ENCODE measurements at places on chromosomes 3 and 15.

DNA sequence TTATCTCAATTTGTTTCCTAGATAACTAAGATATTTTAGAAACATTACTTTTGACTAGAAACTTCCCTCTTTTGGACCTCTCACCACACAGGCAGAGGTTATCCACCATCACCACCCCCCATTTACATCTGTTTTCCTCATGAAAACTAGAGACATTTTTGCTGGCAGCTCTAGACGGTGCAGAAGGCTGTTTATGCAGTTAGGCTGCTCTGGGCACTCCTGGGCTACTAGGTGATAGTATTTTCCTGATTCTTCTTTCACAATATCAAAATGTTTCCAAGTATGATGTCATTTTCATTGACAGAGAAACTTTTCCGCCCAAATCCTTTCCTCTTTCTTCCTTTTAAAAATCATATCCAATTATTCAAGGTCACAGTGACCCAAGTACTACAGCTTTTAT is 67.1 kb downstream of the PLOD2 start:
- DNase-seq = no peak

- peak; percentile 25 for DNase-seq
Observed at GRCh38 chr15:90143166-90143655, 40.9 kb upstream of the IDH2 start.

GRCh38 chr15:42344763-42345162 is 14.5 kb upstream of the CAPN3 start:
- DNase-seq = no peak

DNA sequence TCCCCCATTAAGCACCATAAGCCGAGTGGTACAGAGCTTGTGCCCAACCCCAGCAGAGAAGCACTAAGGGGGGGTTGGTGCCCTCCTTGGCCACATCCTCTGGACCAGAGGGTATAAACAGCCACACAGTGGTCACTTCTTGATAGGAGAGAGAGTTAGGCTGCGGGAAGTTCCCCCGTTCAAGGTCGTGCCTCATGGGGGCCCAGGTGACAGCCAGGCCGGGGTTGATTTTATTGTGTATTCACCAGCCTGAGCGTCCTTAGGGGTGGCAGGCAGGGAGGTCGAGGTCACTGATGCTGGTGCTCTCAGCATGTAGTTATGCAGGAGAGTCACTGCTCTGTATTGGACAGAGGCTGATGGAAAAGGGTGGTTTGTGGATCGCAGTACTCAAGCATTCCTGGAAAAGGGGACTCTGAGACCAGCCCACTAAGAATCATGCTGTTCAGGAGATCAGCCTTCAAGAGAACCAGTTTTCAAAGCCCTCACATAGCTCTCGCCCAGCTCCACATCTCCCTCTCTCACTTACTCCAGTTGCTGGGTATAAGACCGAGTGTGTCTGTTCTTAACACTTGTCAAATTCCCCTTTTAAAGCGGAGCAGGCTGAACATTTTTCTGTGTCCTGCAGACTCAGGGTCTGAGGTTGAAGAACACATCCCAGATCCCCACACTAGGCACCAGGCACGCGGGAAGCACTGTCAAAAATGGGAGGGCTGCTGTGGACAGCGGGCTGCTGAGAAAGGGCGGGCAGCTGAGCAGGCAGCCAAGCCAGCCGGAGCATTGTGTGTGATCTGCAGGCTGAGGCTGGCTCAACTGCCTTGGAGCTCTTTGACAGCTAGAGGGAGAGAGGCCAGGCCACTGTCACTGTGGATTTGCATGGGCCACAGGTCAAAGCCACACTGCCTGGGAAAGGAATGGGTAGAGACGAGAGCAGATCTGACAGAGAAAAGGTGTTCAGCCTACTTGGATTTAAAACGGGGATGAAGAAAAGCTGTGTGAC is 279.3 kb upstream of the LRRFIP2 start:
- DNase-seq = no peak

- DNase-seq = no peak
Observed at GRCh38 chr15:37112971-37113670, 12.8 kb upstream of the MEIS2 start.

GRCh38 chr15:61777689-61778088 is 282.6 kb downstream of the VPS13C start:
- DNase-seq = no peak

DNA sequence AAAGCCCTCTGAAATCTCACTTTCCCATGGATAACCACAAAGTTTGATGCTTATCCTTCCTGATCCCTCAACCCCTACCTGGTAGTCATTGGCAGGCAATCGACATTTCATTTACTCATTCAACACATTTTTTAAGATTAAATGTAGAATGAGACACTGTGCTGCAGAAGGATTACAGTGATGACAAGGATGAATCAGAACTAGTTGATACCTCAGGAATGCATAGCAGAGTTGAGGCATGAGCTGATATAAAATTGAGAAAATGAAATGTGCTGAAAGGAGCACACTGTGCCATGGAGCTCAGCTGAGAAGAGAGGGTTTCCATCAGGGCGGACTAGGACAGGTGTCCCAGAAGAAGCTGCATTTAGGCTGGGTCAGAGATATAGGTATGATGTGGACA is 48.9 kb upstream of the ACTL6A start:
- no peak for DNase-seq

- no peak for DNase-seq
Observed at GRCh38 chr3:175294793-175295192, 435.7 kb downstream of the NAALADL2 start.

GRCh38 chr15:31607656-31608055 is 281.0 kb downstream of the KLF13 start:
- no peak for DNase-seq

DNA sequence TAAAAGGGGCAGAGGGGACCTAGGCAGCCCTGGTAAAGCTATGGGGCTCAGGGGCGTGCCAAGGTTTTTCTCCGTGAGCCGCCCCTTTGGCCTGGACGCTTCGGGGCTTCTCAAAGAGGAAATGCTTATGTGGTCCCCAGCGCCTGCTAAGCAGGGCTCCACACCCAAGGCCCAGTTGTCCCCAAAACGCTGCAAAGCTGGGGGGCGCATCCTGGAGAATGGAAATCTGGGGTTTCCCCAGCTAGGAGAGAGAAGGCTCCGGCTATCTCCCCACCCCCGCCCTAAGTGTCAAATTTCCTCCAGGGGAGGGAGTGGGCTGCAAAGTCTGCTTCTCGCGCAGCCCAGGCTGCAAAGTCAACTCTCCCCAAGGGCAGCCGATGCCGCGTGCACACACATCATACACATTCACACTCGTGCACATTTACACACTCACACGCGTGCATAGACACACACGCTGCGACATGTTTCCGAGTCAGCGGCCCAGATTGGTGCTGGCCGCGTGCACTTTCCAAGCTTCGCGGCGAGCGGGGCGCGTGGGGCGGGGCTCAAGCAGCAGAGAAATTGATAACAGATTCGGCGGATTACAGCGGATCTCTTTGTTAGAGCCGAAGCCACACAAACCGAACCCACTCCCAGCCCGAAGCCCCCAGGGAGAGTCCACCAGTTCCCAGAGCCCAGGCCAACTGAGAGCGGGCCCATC is 4.5 kb downstream of the WNT5A start:
- DNase-seq = no peak

- no peak for DNase-seq
Observed at GRCh38 chr3:54940971-54941370, 13.1 kb upstream of the LRTM1 start.

GRCh38 chr3:121545049-121545573 is 677 bp downstream of the POLQ start:
- DNase-seq = no peak

- DNase-seq = no peak
Observed at GRCh38 chr3:113300596-113300995, 89.2 kb downstream of the BOC start.

DNA sequence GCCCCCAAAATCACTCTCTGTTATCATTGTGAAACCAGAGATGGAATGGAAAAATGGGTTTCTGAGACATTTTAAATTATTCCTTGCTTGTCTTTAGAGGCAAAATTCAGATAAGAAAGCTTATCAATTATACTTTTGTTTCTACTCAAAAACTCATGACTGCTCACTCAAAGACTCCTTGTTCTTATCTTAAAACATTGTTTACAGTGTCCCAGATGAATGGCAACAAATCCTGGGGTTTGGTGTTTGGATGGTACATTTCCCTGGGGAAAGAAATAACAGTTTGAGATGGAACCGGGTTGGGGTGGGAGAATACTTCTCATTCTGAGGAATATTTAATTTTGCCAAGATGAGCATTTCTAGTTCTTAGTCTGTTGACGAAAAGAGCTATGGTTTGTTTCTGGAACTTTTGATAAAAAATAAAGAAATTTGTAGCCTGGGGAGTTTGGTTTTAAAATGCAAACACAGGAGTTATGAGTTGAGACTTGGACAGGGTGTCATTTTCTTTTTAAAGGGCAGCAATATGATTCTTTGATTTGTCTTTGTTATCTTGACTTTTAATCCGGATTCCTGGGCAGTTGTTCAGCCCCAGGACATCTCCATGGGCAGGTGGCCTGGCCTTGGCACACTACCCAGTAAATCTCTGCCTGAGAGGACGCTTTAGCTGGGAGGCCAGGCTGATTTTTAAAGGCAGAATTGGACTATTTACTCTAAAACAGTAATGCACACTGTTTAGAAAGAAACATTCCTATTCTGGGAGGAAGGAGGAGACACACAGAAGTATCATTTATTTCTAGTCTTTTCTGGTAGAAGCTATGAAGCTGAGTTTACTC is 32.4 kb downstream of the BTD start:
- DNase-seq = no peak

GRCh38 chr3:27391796-27392195 is 22.6 kb upstream of the NEK10 start:
- no peak for DNase-seq

DNA sequence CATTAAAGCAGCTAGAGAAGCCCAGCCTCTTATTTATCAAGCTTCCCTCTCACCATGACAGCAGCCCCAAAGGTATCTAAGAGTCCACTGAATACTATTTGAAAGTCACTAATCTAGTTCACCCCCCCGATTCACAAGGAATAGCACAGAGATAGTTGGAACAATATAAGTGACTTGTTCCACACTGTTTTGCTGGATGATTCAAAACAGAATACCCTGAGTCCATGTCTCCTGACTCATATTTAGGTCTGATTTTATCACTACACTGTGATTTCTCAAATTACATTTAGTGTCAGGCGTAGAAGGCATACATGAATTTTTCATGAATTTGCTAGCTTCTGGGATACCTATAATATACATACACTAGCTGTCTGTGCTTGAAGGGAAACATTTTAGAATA is 18.7 kb upstream of the EOGT start:
- no peak for DNase-seq

DNA sequence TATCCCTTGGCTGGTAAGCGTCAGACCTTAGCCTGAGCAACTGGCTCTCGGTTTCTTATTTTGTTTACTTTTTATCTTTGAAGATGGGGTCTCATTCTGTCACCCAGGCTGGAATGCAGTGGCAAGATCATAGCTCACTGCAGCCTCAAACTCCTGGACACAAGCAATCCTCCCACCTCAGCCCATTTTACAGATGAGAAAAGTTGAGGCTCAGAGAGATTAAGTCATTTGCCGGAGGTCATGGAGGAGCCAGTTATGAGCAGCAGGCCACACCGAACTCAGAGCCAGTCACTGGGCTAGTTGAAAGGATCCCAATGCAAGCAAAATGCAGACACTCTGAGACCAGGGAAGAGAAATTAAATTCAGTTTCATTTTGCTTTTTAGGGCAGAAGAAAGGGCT is 293.6 kb downstream of the SHQ1 start:
- no peak for DNase-seq

DNA sequence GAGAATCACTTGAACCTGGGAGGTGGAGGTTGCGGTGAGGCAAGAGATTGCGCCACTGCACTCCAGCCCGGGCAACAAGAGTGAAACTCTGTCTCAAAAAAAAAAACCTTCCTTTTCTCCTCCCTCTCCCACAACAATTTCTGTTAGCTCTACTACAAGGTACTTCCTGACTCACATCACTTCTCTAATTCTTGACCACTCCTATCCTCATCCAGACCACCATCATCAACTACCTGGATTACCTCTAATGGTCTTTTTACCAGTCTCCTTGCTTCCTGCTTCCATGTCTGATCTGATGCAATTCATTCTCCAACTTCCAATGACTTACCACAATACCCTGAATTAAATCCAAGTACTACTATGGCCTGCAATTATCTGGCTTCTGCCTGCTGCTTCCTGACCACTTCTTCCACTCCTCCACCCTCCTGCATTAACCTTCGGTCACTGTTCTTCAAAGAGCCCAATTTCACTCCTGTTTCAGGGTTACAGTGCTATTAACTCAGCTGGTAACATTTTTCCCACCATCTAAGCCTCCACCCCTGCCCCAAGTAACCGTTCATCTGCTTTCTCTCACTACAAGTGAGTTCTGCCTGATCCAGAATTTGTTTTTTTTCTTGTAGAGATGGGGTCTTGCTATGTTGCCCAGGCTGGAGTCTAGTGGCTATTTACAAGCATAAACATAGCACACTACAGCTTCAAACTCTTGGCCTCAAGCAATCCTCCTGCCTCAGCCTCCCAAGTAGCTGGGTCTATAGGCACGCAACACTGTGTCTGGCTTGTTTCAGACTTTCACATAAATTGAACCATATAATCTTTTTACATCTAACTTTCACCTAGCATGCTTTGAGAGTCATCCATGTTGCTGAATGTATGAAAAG is 27.8 kb downstream of the DCAF1 start:
- DNase-seq = no peak

DNA sequence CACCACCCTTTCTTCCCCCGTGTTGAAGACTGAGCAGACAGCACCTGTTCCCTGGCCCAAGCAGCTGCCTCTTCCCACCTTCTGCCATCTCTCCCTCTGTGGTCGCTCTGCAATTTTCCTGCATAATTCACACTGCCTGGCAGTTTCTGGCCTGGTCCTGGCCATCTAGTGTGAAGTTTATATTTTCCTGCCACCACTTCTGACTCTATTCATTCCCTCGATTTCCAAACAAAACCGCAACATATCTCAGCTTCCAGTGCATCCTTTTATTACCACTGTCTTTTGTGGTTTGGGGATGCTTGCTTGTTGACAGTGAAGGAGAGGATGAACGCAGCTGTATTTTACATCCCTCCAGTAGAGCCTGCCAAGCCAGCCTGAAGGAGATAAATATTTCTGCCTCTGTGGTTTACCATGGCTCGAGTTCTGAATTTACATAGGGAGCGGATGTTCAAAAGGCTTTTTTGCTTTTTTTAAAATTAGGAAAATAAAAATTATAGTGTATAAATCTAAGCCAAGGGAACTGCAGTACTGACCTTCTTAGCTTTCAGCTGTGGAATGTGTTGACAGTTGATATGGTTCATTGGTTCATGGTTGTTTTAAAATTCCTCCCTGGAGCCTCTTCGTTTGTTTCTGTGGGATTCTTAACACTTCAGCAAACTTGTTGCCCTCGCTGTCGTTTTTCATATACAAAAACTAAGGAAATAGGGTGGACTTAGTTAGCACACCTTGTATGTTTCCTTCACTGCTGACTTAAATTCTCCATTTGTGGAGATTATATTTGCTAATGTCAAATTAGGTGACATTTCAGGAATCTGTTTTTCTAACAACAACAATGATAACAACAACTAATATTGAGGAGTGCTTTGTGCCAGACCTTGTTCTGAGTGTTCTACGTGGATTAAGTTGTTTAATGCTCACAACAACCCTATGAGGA is 250.5 kb downstream of the ADAMTSL3 start:
- DNase-seq = no peak

Measured in NCI-H510A (cell line).